ENCODE measurements at places on chromosomes 2 and 18. TPM values are rescaled to one million over a fixed set of nuclear protein-coding genes. Genes with fewer than 3 reads are reported as not detected.

GRCh38 chr18:58254873-58255511, 211.0 kb downstream of the NEDD4L start:
- H3K4me3 ChIP-seq, result no peak overlapping the region
- H3K36me3 ChIP-seq, result peaks cover 4% of the 10 kb centered on the region
- no peaks in the 10 kb centered on the region for H3K27me3 ChIP-seq

DNA sequence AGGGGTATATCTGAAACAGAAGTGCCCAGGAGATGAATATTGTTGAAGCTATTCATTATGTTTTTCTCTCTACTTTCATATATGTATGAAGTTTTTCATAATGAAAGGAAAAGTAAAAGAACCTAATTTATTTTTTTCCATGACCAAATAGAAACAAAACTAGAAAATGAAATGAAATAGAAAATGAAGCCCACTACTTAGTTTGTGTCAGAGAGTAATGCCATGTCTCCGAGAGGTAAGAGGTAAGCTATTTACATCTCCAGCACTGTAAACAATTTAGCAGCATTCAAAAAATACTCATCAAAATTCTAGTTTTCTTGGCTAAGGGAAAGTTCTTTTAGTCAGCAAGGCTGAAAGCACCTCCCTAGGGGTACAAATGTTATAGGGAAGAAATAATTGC, 238.6 kb downstream of the PTH2R start:
- DNase-seq, result no peak
- H3K36me3 ChIP-seq, result no peaks in the 10 kb centered on the region
- H3K27ac ChIP-seq, result no peak overlapping the region
- H3K4me3 ChIP-seq, result no peak overlapping the region

GRCh38 chr2:214310319-214310718, 100.5 kb upstream of the VWC2L start:
- DNase-seq, result no peak
- no peak overlapping the region for H3K4me3 ChIP-seq
- no peak overlapping the region for H3K27ac ChIP-seq
- no peaks in the 10 kb centered on the region for H3K27me3 ChIP-seq
- H3K36me3 ChIP-seq, result no peaks in the 10 kb centered on the region

GRCh38 chr18:72324677-72325076, 219.5 kb downstream of the CBLN2 start:
- no peaks in the 10 kb centered on the region for H3K4me1 ChIP-seq
- H3K27ac ChIP-seq, result no peak overlapping the region
- no peak overlapping the region for H3K4me3 ChIP-seq
- H3K36me3 ChIP-seq, result no peaks in the 10 kb centered on the region
- DNase-seq, result no peak
- H3K27me3 ChIP-seq, result no peaks in the 10 kb centered on the region

DNA sequence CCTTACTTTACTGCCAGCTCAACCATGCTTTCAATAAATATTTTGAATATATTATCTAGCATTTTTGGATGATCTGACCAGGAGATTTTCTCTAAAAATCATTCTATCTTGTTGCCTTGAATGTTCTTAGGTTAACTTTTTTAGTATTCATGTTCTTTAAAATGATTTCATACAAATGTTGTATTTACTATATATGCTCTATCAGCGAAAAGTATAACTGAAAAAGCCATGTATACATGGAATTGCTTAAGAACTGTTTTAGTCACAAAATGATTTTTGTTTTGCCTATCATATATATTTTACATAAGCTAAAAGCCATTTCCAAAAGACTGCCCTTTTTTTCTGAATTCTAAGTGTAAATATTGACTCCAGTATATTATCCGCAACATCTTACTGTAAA, 213.9 kb downstream of the WDPCP start:
- no peak for DNase-seq
- no peaks in the 10 kb centered on the region for H3K4me1 ChIP-seq
- no peak overlapping the region for H3K27ac ChIP-seq
- H3K4me3 ChIP-seq, result no peak overlapping the region
- no peaks in the 10 kb centered on the region for H3K36me3 ChIP-seq

- no peaks in the 10 kb centered on the region for H3K36me3 ChIP-seq
- H3K27ac ChIP-seq, result no peak overlapping the region
- H3K4me1 ChIP-seq, result no peaks in the 10 kb centered on the region
- no peak overlapping the region for H3K4me3 ChIP-seq
- no peaks in the 10 kb centered on the region for H3K27me3 ChIP-seq
- no peak for DNase-seq
Observed at GRCh38 chr18:52537261-52537660, 197.3 kb downstream of the DCC start.

DNA sequence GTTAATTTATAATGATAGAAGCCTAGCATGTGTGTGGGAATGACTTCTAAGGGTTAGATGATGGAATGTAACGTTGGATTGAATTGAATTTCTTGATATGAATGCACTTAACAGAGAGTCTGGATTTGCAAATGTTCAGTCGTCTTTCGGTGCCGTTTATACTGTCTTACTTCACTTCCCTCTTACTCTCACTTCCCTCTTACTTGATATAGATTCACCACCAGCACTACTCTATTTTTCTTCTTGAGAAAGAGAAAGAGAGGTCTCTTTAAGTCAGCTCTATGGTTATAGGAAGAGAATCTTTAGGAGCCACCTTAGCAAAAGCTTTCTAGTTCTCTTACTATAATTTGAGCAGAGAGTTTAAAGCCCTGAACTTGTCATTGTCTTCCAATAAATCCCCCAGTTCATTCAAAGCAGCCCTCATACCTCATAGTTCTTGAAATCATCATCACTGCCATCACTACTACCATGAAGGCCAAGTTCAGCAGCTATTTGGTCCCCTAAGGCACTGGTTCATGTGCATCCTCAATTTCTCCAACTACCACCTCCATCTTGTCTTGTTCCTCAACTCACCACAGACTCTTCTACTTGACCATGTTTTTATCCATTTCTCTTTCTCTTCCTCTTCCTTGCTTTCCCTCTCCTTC, 501.7 kb upstream of the TCF4 start:
- H3K36me3 ChIP-seq, result no peaks in the 10 kb centered on the region
- no peaks in the 10 kb centered on the region for H3K27me3 ChIP-seq
- no peak overlapping the region for H3K4me3 ChIP-seq
- H3K27ac ChIP-seq, result no peak overlapping the region

DNA sequence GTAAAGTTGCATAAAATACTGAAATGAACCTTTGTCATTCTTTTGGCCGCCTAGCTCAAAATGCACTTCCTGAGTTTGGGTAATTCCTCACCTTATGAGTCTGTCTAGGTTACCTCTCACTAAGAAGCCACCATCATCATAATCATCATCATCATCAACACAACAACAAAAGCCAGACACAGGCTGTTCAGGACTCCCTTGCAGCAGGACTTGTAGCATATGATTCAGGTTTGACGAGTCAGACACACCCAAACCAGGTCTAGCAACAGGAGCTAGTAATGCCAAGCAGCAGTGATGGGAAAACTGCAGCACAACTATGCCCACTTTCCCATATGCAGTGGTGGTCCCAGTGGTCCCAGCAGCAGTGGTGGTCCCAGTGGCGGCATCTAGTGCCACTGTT, 2.8 kb upstream of the SGO2 start:
- no peak for DNase-seq
- H3K36me3 ChIP-seq, result no peaks in the 10 kb centered on the region
- no peak overlapping the region for H3K4me3 ChIP-seq
- peaks cover 2% of the 10 kb centered on the region for H3K27me3 ChIP-seq
- no peak overlapping the region for H3K27ac ChIP-seq
- H3K4me1 ChIP-seq, result peaks cover 8% of the 10 kb centered on the region

GRCh38 chr2:216206821-216207220, 97.7 kb downstream of the XRCC5 start:
- peak overlapping the region; percentile 9 for H3K27ac ChIP-seq
- peaks cover 49% of the 10 kb centered on the region for H3K36me3 ChIP-seq

DNA sequence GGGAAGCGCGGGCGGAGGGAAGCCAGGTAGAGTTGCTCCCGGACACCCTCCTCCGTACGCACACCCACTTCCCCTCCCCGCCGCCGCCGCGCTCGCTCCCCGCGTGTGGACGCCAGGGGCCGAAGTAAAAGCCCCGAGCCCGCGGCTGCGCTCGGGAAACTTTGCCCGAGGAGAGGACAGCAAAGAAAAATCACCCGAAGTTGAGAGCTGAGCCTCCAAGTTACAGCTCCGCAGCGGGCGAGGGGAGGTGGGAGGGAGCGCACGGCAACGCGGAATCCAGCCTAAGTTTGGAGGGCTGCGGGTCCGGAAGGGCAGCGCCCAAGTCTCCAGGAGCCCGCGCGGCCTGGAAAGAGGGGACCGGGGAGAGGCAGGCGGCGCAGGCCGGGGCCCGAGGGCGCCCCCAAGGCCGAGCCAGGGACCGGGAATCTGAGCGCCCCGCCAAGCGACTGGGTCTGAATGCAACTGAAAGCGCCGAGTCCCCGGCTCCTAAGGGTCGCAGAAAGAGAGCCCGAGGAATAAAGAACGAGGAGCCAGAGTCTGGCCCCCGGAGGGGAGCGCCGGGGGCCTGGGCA, 706 bp upstream of the BCL11A start:
- peak overlapping the region; percentile 89 for H3K4me3 ChIP-seq
- peaks cover 5% of the 10 kb centered on the region for H3K4me1 ChIP-seq
- no peak overlapping the region for H3K27ac ChIP-seq

DNA sequence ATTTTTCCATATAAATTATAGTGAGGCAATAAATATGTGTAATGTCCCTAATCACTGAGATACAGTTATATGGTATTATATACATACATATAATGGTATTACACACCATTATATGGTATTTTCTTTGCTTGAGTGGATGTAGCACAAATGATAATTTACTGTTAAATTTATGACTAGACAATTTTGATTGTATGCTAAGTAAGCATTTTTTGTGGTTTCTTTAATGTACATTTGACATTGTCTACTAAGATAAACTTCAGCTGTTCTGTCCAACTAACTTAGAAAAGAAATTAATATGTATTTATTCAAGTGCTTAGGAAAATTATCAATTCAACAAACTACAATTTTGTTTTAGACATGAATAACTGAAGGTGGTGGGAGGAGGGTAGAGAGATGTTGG, 122.6 kb downstream of the SCN3A start:
- no peaks in the 10 kb centered on the region for H3K36me3 ChIP-seq
- DNase-seq, result no peak
- H3K27ac ChIP-seq, result no peak overlapping the region
- H3K4me3 ChIP-seq, result no peak overlapping the region

DLX1 gene
- 0.87 TPM for total RNA-seq

DIPK1C gene
- total RNA-seq, result 0.21 TPM

ENOSF1 gene
- total RNA-seq, result 31.8 TPM

OSR1 gene
- 0.26 TPM for total RNA-seq

CYP27A1 gene
- total RNA-seq, result 9.0 TPM

Measured in endothelial cell (in vitro differentiated cells).